ENCODE measurements at places on chromosomes 2 and 18. TPM values are rescaled to one million over a fixed set of nuclear protein-coding genes. Genes with fewer than 3 reads are reported as not detected.

Gene ASXL3
- total RNA-seq = 0.44 TPM

Gene ADRA2B
- total RNA-seq = 0.66 TPM

Gene KLHL29
- total RNA-seq = 8.5 TPM

Gene CCDC148
- total RNA-seq = 0.51 TPM

Gene AQP4
- total RNA-seq = 0.16 TPM

Gene SCRN3
- total RNA-seq = 18.3 TPM

Gene SEMA4C
- total RNA-seq = 27.1 TPM

Gene TRIM43B
- total RNA-seq = not detected

Gene KCNG2
- not detected for total RNA-seq

All from subcutaneous adipose tissue (tissue), 4 donors.